ENCODE measurements at places on chromosomes 1 and 21. TPM values are rescaled to one million over a fixed set of nuclear protein-coding genes. Genes with fewer than 3 reads are reported as not detected.
A peak's percentile ranks its signal among the peaks of the same experiment; 100 is the strongest.

DNA sequence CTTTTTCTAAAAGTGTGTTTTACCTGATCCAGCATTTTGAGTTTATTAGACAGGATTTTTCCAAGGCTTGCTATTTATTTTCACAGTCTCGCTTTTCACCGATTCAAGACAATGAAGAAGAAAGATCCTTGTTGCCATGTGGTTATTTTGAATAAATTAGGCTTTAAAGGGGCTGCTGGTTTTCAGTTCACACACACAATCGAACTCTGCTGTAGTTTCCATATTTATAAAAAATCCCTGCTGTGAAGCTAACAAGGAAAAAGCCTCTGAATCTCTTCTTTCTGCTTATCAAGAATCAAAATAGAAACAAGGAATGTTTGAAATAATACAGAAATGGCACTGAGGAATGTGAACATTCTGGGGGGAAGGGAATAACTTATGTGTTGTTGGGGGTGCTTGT is 102.5 kb upstream of the KAZN start:
- no peaks in the 10 kb centered on the region for H3K27me3 ChIP-seq
- no peak for DNase-seq
- no peak overlapping the region for H3K4me3 ChIP-seq
- no peak overlapping the region for H3K27ac ChIP-seq

GRCh38 chr1:180528868-180529470 is 26.6 kb upstream of the ACBD6 start:
- no peak overlapping the region for H3K27ac ChIP-seq
- peaks cover 6% of the 10 kb centered on the region for H3K4me1 ChIP-seq
- DNase-seq = no peak
- no peaks in the 10 kb centered on the region for H3K36me3 ChIP-seq

GRCh38 chr1:35361638-35362037 is 93.1 kb downstream of the ZMYM4 start:
- no peaks in the 10 kb centered on the region for H3K4me1 ChIP-seq
- no peak for DNase-seq
- peaks cover 3% of the 10 kb centered on the region for H3K36me3 ChIP-seq
- no peaks in the 10 kb centered on the region for H3K27me3 ChIP-seq
- no peak overlapping the region for H3K27ac ChIP-seq
- H3K4me3 ChIP-seq = no peak overlapping the region

DNA sequence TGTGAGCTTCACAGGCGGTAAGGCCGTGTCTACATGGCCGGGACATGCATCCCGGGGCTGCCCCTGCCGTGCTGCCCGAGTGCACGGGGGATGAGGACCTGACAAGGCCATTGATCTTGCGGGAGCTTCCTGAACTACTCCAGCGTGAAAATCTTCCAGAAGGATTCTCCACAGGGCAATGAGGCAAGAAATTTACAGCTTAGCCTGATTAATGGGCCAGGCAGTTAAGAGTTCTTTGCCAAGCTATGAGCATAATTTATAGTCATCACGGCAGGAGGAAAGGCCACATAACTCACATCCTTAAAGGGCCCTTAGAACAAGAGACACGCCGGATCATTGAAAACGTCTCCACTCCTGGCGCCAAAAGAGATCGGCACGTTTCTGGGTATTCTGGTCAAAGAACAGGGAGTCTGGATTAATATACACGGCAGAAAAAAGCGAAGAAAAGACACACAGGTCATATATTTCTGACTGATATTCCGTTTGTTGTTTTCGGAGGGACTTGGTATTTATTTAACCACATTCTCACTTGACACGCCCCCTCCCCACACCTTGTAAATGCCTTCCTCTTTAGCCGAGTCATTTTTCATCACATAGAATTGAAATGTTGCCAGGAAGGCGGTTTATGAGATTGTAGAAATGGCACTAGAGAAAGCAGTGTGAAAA is 180.5 kb downstream of the DYRK1A start:
- no peak for DNase-seq
- peak overlapping the region; percentile 37 for H3K27ac ChIP-seq
- peaks cover 6% of the 10 kb centered on the region for H3K27me3 ChIP-seq
- no peak overlapping the region for H3K4me3 ChIP-seq
- no peaks in the 10 kb centered on the region for H3K36me3 ChIP-seq
- peaks cover 50% of the 10 kb centered on the region for H3K4me1 ChIP-seq

DNA sequence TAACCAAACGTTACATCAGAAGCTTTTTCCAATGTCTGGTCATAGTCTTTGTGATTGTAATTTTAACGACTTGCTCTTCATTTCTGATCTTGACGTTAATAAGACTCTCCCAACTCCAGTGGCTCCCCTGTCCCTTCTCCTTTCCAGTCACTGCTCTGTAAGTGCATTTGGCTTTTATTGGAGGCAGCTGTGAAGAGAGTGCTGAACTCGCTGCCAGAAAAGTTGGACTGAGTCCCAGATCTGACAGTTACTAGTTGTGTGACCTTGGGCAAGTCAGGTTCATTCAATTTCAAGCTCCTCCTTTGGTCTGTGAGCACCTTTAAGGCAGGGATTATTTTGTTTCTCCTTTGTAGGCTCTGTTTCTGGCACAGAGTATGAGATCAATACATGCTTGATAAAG is 109.6 kb upstream of the TSPAN2 start:
- peaks cover 11% of the 10 kb centered on the region for H3K4me1 ChIP-seq
- H3K27ac ChIP-seq = no peak overlapping the region
- no peaks in the 10 kb centered on the region for H3K36me3 ChIP-seq
- H3K4me3 ChIP-seq = no peak overlapping the region
- H3K27me3 ChIP-seq = no peaks in the 10 kb centered on the region

- no peak overlapping the region for H3K4me3 ChIP-seq
- no peak overlapping the region for H3K27ac ChIP-seq
- H3K27me3 ChIP-seq = no peaks in the 10 kb centered on the region
- DNase-seq = peak; percentile 44
- H3K4me1 ChIP-seq = peaks cover 50% of the 10 kb centered on the region
Measured at GRCh38 chr1:26537951-26538352, 8.4 kb downstream of the RPS6KA1 start.

GJA8 gene
- not detected for total RNA-seq

ELF3 gene
- 0.35 TPM for total RNA-seq

SV2A gene
- 2.7 TPM for total RNA-seq

HCRTR1 gene
- 0.04 TPM for total RNA-seq
